ENCODE measurements at places on chromosomes 13 and 19.

DNA sequence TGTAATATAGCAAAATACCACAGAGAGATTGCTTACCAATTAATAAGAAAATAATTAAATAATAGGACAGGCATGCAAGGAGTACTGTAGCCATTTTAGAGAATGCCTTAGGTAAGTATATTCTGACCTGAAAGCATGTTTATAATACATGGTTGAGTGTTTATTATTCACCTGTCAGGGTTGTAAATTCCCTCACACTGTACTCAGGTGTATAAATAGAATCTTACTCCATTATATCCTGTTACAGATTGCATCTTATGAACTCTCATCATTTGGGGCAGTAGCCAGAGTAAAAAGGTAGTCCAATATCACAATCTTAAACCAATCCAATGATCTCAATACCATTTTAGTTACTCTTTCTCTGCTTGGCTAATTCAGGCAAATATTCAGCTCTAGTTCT lies 35.8 kb upstream of the GTF2F2 start:
- no peak for DNase-seq

DNA sequence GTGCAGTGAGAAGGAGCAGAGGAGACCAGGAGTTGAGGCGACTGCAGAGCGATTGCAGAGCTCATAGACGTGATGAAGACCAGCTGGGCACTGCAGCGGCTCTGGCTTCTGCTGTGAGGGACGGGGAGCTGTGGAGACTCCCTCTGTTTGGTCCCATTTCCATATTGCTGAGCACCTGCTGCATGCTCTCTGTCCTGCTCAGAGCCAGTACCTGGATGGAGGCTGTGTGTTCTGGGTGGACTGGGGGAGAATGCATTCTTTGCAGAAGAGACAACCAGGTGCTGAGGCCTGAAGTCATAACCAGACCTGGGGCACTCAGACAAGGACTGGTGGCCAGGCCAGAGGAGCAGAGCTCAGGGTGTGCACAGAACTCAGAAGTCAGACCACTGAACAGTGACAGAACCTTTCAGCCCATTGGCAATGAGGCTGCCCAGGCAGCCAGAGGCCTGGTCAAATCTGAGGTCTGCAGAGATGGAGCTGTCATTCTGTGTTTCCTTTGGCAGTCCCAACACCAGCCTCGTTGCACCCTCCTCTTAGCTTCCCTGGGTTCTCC lies 1.3 kb upstream of the A1BG start:
- DNase-seq = no peak

GRCh38 chr13:29613101-29613500 lies 17.6 kb upstream of the SLC7A1 start:
- DNase-seq = no peak

GRCh38 chr13:79775830-79776229 lies 294.9 kb downstream of the NDFIP2 start:
- DNase-seq = no peak

DNA sequence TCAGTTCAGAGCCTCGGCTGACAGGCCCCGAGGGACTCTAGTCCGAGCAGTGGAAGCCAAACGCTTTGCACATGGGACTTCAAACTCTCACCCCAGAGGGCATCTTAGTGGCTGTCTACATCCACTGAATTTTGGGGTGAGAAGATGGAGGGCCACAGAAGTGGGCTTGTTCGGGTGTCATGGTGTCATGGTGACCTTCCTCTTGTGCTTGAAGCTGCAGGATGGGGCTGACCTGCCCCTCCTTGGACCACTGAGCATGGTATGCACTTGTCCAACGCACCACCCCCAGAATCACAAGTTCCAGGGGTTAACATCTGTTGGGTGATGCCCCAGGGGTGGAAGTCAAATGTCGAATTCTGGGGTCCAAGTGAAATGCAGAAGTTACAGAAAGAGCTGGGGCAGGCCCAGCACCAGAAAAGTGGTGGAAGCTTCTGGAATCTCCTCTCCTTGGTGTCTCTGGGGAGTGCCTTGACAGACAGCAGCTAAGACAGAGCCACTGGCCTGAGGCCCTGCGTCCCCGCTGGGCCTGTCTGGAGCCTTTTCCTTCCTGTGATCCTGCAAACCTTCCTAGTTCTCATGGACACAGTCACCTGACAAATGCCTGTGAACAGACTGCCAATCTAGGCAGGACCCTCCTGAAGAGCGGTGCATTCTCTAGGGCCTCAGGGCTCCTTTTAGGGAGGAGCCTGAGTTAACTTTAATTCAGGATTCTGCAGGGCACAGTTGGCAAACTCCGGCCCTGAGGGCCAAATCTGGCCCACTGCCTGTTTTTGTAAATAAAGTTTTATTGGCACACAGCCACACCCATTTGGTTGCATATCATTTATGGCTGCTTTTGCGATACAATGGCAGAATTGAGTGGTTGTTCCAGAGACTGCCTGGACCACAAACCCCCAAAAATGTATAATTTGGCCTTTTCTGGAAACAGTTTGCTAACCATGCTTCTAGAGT lies 65.1 kb upstream of the RANBP3 start:
- DNase-seq = no peak

DNA sequence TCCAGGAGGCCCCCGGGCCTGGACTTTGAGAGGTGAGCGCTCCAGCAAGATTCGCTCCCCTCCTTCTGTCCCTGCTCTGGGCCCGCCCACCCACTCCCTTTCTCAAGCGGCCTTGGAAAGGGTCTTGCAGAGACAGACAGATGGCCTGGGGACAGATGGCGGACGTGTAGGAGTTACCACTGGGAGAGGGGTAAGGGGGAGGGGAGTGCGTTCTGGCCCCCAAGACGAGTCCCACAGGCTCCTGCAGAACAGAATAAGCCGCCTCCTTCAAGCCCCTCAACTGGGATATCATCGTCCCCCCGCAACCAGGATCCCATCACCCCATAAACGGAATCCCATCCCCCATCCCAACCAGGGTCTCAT lies 3.6 kb upstream of the TNFAIP8L1 start:
- no peak for DNase-seq

- no peak for DNase-seq
Measured at GRCh38 chr13:104823709-104824108, 1711.8 kb downstream of the EFNB2 start.

GRCh38 chr13:102770435-102770834 lies 3.2 kb downstream of the TEX30 start:
- DNase-seq = no peak

DNA sequence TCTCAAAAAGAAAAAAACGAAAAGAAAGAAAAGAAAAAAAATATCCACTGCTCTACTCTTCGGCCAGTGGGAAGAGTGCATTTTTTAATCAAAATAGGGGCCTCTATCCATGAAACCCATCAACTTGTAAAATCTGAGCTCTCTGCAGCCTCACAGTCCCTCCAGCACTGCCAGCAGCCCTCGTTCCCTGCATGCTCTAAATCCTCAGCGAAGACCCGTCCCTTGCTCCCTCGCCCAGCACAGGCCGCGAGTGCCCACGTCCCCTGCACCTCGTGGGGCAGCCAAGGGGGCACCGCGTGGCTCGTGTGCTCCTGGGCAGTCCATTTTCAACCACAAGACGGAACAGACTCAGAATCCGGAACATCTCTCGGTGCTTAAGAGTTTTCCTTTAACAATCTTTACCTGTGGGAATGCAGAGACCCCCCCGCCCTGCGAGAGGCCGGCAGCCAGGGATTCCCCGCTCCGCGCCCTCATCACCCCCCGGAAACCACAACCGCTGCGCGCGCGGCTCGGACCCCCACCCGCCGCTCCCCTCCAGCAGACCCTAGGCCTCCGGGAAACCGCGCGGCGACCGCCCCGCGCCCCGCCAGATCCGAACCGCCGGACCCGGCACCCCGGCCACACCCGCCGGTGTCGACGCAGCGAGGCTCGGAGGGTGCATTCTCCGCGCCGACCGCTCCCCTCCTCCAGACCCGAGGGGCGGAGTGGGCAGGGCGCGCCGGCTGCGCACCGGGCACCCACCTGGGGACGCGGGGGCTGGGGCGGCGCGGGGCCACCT lies 638 bp downstream of the ANKRD27 start:
- DNase-seq = no peak

DNA sequence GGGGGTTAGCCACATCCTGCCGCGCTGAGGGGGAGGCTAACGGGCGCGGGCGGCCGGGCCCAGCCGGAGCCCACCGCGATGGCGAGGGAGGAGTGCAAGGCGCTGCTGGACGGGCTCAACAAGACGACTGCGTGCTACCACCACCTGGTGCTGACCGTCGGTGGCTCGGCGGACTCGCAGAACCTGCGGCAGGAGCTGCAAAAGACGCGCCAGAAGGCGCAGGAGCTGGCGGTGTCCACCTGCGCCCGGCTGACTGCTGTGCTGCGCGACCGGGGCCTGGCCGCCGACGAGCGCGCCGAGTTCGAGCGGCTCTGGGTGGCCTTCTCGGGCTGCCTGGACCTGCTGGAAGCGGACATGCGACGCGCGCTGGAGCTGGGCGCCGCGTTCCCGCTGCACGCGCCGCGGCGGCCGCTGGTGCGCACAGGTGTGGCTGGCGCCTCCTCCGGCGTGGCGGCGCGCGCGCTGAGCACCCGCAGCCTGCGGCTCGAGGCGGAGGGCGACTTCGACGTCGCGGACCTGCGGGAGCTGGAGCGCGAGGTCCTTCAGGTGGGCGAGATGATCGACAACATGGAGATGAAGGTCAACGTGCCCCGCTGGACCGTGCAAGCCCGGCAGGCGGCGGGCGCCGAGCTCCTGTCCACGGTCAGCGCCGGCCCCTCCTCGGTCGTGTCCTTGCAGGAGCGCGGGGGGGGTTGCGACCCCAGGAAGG lies 692 bp downstream of the RGS9BP start:
- peak; percentile 22 for DNase-seq

- DNase-seq = no peak
Measured at GRCh38 chr13:19158006-19158405, 23.6 kb downstream of the TUBA3C start.

- peak; percentile 58 for DNase-seq
Measured at GRCh38 chr19:49475995-49476880, 2.2 kb downstream of the FLT3LG start.

DNA sequence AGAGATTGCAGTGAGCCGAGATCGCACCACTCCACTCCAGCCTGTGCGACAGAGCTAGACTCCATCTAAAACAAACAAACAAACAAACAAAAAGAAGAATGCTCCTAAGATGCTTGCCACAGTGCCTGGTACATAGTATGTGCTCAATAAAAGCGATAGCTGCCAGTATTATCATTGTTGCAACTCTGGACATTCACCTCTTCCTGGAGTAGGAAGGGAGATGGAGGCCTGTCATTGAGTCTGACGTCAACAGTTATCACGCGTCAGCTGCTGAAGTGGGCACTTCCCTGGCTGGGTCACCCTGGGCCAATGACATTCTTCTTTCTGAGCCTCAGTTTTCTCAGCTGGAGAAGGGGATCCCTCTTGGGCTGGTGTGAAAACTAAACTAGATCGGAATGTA lies 4.2 kb upstream of the PLAUR start:
- no peak for DNase-seq

DNA sequence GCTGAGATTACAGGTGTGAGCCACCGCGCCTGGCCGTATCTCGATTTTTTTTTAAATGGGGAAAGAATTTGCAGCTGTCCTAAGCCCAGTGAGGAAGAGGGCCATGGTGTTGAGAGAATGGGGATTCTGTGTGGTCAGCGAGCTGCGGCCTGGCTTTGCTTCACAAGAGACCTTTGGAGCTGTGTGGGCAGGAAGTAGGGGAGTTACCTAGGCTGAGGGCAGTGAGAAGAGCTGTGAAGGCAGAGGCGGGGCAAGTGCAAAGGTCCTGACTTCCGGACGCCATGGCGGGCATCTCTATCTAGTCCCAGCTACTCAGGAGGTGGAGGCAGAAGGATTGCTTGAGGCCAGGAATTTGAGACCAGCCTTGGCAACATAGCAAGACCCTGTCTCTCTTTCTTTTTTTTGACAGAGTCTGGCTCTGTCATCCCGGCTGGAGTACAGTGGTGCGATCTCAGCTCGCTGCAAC lies 4.9 kb downstream of the AP2A1 start:
- no peak for DNase-seq

GRCh38 chr13:113489171-113489548 lies 1.4 kb downstream of the DCUN1D2 start:
- DNase-seq = no peak

GRCh38 chr13:112487127-112487517 lies 100.8 kb downstream of the TUBGCP3 start:
- no peak for DNase-seq

DNA sequence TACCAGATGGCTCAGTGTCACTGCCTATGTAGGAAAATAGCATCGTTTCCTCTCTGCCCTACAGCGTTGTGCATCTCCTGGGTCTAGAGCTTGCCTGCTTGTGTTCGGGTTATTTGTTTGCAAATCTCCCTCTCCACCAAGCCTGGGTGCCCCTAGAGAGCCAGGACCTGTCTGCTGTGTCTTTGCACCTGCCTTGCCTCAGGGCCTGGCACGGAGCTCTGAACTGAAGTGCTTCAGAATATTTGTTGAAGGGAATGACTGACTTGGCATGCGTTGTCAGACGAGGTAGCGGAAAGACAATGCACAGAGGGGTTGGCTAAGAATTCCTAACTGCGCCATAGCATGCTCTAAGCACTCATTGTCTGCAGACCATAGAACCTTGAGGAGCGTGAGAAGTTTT lies 263.4 kb downstream of the FGF9 start:
- DNase-seq = no peak

DNA sequence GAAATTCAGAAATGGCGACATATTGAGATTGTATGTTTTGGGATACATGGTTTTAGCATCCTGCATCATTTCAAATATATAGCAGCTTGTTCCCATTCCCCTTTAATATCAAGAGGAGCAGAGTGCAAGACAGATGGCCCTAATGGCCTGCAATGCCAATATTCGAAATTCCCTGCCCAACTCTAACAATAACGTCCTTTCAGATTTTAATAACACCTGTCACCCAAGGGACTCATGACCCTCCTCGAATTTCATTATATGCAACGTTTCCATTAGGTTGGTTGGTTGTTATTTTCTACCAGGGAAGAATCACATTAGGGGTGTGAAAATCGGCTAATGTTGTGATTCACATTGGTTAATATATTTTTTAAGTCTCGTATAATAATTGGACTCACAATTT lies 170.0 kb downstream of the TNFSF13B start:
- no peak for DNase-seq

GRCh38 chr19:16654627-16655026 lies 5.3 kb downstream of the SMIM7 start:
- DNase-seq = no peak

DNA sequence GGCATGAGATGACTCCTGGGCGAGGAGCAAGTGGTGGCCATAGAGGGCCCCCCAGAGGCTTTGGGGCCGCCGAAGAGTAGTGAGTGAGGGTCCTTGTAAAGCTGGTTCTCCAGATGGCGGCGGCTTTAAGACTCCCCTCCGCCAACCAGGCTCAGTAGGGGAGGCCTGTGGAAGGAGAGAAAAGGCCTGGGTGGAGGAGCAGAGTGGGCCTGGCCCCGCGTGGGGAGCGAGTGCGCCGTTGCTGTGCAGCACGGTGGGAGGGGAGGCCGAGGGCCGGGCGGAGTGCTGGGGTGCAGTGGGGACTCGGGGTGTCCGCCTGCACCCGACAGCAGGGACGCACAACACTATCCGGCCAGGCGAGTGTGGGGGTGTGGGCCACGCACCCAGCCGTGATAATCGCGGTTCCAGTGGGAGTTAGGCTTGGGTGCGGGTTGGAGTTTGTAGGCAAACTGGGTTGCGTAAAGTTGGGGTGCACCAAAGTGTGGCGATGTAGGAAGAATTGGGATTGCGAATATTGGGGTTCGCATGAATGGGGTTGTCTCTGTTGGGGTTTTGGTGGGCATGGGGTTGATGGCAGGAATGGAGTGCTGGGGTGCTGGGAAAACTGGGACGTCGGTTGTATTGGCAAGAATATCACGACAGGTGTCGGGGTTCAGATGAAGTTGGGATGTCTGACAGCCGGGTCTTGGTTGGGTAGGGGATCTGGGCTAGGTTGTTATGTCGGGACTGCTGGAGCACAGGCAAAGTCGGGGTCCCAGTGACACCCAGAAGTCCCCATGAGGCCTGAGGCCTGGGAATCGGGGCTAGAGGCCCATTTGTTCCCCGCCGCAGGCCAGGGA lies 687 bp upstream of the CIRBP start:
- DNase-seq = no peak
